DMS79 (cell line): ENCODE measurements at places on chromosomes 12 and 14.
A peak's percentile ranks its signal among the peaks of the same experiment; 100 is the strongest.

DNA sequence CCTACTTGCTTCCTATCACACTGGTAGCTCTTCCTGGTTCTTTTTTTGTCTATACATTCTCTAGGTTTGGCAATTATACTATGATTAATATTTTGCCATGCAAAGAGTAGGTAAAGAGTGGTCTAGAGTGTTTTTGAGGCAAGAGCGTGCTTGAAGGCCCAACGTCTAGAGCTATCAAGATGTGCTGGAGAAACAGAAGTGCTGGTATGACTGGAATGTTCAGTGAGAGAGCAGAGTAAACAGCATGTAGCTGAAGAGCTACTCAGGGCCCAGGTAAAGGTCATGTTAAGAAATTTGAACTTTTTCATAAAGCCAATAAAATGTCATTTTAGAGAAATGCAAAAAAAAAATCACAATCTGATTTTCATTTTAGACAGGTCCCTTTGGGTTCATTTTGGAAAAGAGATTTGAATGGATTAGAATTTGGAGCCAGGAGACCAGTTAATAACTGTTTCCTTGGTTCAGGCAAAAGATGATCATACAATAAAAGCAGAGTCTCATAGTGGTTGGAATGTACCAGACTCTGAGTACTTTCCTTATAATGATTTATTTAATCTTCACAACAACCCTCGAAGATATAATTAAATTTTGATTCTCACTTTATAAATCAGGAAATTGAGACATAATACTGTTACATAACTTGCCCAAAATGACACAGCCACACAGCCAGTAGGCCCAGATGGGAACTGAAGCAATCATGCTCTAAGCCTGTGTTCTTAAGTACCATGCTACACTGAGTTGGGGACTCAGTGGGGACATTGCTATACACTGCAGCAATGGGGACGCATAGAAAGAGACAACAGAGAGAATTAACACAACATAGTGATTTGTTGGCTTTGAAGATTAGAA lies 350.1 kb downstream of the NELL2 start:
- DNase-seq: no peak

DNA sequence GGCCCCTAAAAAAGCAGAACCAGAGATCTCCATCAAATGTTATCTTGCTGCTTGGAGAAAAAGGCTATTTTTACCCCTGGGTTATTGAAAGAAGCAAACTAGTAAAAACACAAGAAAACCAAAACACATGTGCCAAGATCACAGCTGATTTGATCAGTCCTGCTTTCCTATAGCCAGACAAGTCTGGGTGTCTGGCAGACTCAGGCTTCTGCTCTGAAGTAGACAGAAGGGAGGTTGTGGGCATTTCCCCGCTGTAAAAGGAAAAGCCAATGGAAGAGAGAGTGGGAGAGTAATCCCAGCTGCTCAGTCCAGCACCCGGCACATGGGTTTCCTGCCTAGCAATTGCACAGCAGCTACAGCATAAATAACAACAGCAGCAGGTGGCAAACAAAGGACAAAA lies 177.9 kb downstream of the PHLDA1 start:
- DNase-seq: no peak

DNA sequence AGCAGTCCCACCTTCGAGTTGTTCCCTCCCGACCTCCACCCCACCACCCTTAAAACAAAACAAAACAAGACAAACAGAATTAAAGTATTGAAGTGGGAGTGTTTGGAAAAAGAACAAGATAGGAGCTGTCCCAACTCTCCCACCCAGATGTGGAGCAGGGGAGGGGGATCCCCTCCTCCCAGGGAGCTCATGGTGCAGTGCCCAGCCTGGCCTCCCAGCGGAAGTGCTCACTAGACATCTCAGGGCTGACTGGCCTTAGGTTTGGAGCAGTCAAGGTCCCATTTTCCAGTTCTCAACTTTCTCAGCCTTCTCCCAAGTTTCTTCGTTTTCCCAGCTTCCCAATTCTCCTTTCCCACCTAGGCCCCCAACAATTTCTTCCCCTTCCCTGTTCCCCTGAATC lies 2.9 kb downstream of the SP7 start:
- no peak for DNase-seq

- DNase-seq: no peak
Observed at GRCh38 chr14:74852922-74853530, 22.9 kb downstream of the PROX2 start.

- DNase-seq: no peak
Observed at GRCh38 chr12:89497005-89497404, 27.6 kb downstream of the GALNT4 start.

DNA sequence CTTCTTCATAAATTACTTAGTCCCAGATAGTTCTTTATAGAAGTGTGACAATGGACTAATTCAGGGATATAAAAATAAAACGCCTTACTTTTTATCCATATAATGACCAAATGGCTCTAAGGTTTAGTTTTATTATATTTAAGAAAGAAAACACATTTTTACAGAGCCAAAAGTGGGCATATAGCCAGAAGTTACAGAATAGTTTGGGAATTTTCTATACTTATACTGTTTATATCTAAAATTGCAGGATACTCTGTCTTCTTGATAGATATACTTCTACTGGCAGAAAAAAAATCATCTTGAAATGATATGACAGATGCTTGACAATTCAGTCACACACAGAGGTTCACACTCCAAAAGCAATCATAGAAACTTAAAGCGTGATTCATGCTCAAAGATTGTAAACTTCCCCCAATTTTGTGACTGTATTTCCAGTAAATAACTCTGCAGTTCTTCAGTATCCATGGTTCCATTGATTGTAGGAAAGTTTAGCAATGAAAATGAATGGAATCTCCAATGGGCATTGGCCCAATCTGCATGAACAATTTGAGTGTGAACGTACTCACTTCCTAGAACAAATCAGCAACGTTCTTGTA lies 307.8 kb downstream of the NOVA1 start:
- DNase-seq: no peak

DNA sequence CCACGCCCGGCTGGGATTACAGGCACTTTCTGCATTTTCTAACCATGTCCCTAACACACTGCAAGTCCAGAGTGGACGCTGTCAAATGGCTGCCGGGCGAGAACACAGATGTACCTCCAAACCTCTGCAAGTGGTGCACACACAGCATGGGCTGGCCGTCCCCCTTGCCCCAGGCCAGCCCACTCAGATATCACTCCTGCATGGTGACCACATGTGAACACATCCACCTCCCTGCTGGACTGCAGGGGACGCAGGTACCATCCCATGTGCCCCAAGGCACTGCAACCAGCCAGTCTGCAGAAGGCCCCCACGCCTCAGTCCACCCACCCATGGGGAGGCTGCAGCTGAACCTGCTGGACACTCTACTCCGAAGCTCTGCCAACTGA lies 14.0 kb downstream of the BRF1 start:
- no peak for DNase-seq

DNA sequence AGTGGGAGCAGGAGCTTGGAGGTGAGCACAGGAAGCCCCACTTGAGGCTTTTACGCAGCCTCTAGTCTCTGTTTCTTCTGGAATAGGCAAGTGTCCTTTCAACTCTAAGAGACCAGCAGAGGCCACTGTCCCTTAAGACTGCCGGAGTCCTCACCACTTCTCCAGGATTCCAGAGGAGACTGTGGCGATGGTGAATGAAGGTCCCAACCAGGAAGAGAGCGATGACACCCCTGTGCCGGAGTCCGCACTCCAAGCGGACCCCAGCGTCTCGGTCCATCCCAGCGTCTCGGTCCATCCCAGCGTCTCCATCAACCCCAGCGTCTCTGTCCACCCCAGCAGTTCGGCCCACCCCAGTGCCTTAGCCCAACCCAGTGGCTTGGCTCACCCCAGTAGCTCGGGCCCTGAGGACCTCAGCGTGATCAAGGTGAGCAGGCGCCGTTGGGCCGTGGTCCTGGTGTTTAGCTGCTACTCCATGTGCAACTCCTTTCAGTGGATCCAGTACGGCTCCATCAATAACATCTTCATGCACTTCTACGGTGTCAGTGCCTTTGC lies 442 bp downstream of the FLVCR2 start:
- peak; percentile 51 for DNase-seq

- DNase-seq: no peak
Observed at GRCh38 chr12:122867691-122868461, 28.0 kb downstream of the VPS37B start.

DNA sequence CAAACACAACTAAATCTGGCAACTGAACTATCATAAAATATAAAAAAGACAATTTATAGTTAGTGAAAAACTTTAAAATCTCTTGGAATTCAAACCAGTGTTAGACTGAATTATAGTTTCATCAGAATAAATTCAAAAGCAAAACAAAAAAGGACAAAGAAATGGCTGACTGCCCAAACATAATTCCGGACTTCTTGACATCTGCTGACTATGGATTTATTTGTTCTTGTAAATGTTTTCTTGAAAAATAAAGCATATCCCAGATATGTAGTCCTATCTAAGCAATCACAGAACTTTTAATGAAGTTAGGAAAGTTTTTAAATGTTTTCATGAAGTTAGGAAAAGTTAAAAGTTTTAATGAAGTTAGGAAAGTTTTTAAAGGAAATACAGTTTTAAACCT lies 45.8 kb upstream of the CNTN1 start:
- no peak for DNase-seq

- DNase-seq: no peak
Observed at GRCh38 chr12:92139634-92140150, 6.0 kb downstream of the BTG1 start.

DNA sequence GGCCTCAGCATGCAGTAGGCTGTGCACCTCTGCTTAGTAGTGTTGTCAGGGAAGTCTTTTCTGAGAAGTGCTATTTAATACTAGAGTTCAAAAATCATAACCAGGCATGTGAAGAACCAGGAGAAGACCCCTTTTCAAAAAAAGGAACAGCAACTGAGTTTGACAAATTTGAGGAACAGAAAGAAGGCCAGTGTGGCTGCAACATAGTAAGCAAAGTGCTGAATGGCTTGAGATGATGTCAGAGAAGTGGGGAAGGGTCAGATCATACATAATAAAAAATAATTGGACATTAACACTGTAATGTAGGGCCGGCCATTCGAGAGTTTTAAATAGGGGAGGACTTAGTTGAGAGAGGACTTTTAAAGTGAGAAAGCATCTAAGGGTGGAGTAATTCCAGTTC lies 11.1 kb upstream of the CNTN1 start:
- DNase-seq: no peak

DNA sequence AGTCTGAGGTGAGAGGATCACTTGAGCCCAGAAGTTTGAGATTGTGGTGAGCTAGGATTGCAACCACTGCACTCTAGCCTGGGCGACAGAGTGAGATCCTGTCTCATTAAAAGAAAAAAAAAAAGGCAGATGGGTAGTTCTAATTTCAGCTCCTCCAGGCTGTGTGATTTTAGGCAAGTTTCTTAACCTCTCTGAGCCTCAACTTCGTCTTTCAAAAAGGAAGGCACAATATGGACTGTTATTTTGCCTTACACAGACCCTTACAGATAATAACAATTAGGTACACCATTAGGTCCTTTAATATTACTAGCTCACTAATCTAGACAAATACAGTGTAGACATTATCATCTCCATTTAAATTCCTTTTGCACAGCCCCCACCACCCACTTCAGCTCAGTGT lies 4.8 kb upstream of the CCDC177 start:
- no peak for DNase-seq

DNA sequence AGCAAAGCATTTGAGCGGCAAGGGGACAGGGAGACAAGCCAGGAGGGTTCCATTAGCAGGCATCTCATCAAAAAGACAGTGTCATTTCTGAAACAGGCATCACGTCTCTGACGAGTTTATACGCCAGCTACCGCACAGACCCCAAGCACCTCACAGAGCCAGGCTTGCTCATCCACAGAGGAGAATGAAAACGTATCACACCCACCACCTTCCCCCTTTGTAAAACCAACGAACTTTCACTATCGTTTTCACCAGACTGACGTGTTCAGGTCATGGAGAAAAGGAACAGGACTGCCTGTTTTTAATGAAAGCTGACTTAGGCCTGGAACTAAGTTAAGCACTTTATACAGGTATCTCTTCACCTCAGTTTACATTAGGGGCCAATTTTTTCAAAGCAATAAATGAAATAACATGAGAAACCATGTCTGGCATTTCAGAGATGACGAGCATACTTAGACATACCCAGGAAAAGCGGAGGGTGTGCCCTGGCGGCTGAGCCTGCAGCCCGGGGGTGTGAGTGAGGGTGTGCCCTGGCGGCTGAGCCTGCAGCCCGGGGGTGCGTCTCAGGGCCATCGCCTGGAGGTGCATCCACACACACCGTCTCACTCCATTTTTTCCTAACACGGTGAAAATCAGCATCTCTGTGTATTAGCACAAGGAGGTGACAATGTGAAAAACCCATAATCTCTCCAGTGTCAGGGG lies 41.9 kb downstream of the STX2 start:
- no peak for DNase-seq

- no peak for DNase-seq
Observed at GRCh38 chr12:26535826-26536225, 297.2 kb downstream of the ITPR2 start.

DNA sequence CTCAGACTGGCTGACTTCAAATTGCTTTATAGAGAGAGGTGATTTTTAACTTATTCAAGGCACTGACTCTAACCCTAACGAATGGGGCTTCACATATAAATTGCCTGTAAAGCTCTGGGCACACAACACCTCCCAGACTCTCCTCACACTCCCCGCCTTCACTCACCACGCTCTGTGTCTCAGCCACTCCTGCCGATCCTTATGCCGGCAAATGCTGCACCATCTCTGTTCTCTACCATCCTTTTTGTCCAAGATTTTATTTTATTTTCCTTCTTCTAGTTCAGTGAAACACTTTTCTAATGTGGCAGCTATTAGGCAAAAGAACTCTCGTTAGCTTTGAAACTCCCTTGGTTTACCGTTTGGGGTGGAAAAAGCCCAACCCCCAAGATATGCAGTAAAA lies 446.1 kb upstream of the TMEM132C start:
- no peak for DNase-seq

GRCh38 chr14:92564344-92565039 lies 50.9 kb downstream of the RIN3 start:
- DNase-seq: no peak

DNA sequence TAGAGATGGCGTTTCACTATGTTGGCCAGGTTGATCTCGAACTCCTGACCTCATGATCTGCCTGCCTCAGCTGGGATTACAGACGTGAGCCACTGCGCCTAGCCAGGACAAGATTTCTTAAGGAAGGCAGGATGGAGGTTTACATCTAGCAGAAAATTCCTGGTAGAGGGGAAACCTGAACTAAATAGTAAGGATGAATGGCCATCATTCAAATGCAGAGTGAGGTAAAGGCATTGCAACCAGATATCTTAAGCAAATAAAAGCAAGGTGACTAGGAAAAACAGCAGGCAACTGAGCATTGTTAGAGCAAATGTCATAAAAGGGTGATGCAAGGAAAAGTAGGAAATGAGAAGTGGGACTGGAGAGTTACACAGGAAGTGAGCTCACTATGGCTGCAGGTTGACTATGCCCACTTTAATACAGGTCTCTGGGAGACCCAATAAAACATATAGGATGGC lies 133.0 kb downstream of the SOX5 start:
- DNase-seq: no peak

DNA sequence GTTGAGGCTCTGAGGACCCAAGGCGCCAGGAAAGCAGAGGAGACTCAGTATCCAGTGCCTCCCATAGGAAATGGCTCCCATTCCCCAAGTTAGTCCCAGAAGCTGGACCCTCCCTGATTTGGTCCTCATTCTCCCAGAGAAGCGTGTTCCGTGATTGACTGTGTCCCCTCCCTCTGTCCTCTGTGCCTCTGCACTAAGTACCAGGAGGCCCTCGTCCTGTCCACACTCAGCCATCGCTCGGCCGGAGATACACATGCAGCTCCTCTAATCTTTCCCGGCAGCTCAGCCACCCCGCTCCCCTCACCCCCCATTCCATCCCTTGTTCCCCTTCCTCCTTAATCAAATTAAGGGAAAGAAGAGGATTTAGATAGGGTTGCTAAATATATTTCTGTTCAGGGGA lies 28.3 kb upstream of the ATP2A2 start:
- DNase-seq: no peak
